ENCODE measurements at places on chromosomes 6 and 20.
A peak's percentile ranks its signal among the peaks of the same experiment; 100 is the strongest.

DNA sequence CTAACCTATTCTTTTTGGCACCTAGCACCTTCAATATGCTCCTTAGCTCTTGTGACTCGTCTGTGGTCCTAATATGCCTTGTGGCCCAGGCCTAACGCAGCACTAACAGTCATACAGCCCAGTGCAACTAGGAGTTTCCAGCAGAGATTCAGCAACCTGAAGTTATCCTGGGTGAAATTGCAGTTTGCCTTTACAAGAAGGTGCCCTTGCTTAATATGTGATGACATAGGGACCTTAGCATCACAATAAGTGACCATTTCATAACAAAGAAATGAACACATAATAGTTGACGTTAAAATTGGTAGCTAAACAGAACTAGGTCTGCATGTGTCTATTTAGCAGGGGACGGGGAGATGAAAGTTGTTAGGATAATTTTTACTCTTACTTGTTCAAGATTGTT, 10.1 kb downstream of the FIG4 start:
- no peak for DNase-seq

DNA sequence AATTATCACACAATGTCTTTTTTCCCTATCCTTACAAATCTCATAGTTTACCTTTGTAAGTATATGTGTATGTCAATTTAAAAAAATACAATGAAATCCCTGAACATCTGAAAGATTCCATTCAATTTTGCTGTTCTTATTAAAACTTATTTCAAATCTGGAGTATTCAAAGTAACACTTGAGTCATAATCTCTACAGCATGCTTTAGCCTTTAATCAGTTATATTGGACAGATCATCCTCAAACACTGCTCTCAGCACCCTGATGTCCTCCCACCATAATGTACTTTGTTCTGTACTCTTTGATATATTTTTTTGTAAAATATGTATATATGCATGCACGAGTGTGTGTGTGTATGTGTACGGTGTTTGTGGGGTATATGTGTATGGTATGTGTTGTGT, 83.0 kb upstream of the RPS6KA2 start:
- DNase-seq, result no peak

DNA sequence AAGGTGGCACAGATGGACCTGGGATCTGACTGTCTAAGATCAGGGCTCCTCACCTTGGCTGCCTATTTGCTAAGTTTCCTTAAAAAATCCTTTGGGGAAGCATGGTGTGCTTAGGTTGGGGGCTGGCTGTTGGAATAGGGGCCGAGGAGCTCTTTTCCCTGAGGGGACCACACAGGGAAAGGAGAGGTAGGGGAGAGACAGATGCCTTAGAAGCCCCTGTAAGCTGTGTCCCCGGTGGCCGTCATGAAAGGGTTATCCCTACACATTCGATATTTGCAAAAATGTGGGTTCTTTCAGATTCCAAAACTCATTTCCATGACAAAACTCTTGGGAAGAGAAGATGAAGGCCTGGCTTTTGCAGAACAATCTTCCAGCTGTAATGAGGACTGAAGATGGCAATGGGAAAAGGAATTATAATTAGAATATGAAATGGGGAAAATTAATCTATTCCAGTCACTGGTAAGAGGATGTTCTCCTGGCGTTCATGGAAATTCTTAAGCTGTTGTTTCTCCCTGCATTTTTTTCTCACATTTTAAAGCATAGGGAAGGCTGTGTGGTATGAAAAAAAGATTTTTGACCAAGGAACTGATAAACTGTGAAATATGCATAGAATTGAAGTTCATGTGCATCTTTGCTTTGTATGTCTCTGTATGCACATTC, 53.8 kb downstream of the TOX2 start:
- DNase-seq, result no peak

DNA sequence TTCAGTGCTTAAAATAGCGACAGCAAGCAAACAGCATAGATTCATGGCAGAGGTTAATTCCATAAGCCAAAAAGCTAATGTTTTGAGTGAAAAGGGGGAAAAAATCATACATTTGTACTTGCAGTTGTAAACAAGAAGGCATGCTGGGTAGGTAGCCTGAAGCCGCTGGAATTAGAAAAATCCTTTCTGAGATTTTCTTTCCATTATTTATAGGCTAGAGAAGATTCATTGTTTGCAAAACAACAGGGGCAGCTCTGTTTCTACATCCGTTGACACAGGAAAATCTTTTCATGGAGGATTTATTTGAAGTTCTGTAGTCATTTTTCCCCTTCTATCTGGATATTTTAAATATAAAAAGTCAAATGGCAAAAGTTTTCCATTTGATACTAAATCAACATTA, 843.9 kb downstream of the QKI start:
- DNase-seq, result no peak

GRCh38 chr20:60424267-60424902, 466.2 kb downstream of the CDH26 start:
- no peak for DNase-seq

- DNase-seq, result no peak
These were observed 313.8 kb downstream of the HDGFL1 start for GRCh38 chr6:22883061-22883717.

DNA sequence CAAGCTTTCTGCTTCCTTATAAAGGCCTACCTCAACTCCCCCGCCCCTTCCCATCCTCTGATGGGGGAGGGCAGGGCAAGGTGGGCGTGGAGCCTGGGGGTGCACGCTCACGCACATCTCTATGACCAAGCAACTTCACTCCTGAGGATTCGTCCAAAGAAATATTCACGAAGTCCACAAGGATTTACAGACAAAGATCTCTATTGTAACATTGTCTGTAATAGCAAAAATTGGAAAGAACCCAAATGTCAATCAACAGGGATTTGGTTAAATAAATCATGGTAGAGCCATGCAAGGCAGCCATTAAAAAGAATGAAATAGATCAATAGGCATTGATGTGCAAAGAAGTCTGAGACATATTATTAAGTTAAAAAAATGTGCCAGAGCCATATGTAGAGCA, 130.4 kb upstream of the AFDN start:
- DNase-seq, result no peak

DNA sequence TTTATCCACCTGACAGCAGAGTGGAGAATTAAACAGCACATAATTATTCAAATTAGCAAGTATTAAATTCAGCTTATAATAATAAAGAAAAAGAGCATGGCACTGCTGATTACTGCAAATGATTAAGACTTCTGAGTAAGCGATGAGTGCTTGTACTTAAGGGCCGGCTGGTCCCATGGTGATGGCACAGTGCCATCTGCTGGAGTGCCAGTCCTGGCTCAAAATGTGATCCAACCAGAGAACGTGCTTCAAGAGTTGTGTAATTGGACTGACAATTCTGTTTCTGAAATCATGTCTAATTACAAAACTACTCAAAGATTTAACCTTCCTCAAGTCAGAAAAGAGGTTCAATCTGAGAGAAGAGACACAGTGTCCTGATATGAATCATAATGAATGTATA, 181.6 kb upstream of the RGS17 start:
- DNase-seq, result peak; percentile 39

GRCh38 chr6:19999319-20000191, 162.4 kb downstream of the ID4 start:
- DNase-seq, result no peak

GRCh38 chr6:134026597-134026996, 25.8 kb downstream of the SLC2A12 start:
- DNase-seq, result no peak

DNA sequence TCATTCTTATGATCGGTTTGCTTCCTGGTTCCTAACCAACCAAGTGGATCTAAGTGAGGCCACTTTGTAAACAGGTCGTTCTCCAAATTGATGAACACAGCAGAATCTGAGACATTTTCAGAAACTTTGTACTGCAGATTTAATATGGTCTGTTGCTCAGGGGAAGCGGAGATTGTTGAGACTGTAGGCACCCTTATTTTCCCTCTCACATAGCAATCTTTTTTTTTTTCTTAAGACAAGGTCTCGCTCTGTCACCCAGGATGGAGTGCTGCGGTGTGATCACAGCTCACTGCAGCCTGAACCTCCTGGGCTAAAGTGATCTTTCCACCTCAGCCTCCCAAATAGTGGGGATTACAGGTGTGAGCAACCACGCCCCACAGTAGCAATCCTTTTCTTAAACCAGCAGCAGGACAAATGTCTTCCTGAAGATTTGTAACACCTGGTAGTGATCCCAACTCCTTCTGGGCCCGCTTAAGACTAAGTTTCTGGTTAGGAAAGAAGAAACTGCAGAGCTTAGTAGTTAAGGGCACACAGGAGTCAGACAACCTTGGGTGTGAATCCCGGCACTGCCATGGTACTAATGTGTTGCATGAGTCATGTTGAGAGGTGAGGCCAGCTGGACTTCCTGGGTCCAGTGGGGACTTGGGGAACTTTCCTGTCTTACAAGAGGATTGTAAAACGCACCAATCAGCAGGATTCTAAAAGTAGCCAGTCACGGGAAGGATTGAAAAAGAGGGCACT, 48.4 kb upstream of the EZR start:
- no peak for DNase-seq

- no peak for DNase-seq
These were observed 51.1 kb downstream of the RCAN2 start for GRCh38 chr6:46440141-46440540.

GRCh38 chr6:136014454-136015437, 163.2 kb downstream of the PDE7B start:
- no peak for DNase-seq

DNA sequence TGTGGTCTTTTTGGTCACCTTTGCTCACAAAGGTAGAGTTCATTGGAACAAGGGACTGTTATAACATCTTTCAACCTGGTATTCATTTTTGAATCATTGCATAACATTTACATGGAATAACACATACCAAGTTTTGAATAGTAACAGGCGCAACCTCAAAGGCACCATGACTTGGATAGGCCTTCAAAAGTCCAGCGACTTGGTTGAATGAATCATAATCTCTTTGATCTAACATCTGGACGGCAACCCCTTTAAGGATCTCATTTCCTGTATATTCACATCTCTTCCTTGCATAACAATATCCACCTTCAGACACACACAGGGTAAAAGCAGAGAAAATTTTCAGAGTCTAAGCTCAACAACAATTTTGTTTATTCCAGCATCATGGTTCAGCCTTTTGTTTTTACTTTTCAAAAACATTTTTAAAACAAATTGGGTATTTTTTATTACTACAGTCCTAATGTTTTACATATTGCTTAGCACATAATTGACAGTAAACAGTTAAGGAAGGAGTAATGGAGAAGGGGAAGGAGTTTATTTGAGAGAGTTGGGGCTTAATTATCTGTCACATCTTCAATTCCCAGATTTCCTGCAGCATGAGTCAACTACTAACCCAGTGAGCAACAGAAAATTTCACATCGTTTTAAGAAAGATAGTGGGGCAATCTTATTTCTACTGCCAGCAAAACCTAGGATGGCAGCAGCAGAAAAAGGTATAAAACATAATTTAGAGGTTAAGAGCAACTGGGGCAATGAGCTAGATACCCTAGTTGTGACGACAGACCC, 41.8 kb upstream of the F13A1 start:
- no peak for DNase-seq

- no peak for DNase-seq
These were observed 39.3 kb upstream of the DSN1 start for GRCh38 chr20:36812594-36813463.

DNA sequence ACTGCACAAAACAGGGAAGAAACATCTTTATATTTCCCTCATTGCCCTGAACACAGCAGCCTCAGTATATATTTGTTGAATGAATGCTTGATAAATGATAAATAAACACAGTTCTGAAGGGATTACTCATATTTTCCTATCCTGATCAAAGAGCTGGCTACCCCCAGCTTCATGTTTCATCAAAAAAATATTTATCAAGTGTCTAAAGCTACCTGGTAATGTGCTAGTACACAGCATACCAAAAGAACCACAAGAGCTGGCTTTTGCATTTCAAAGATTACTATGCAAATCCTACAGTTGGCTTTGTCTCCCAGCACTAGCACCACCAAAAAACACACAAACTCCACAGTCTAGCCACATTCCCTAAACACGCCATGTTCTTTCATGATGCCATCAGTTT, 130.0 kb downstream of the BTBD9 start:
- DNase-seq, result peak; percentile 47

GRCh38 chr20:47981222-47981621, 195.9 kb upstream of the SULF2 start:
- DNase-seq, result no peak

DNA sequence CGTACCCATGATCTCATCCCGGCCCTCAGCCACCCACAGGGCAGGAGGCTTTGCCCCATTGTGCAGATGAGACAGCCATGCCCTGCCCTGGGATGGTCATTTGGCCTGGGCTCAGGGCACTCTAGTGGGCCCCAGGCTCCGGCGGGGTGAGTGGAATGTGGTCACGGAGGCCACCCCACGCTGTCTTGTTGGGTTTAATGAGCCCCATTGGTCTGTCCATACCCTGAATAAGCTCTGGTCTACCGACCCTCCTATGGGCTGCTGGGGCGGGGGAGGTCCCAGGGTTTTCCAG, 50.6 kb downstream of the FGD2 start:
- DNase-seq, result peak; percentile 21

- DNase-seq, result no peak
These were observed 146.2 kb downstream of the COL21A1 start for GRCh38 chr6:56101141-56101553.

DNA sequence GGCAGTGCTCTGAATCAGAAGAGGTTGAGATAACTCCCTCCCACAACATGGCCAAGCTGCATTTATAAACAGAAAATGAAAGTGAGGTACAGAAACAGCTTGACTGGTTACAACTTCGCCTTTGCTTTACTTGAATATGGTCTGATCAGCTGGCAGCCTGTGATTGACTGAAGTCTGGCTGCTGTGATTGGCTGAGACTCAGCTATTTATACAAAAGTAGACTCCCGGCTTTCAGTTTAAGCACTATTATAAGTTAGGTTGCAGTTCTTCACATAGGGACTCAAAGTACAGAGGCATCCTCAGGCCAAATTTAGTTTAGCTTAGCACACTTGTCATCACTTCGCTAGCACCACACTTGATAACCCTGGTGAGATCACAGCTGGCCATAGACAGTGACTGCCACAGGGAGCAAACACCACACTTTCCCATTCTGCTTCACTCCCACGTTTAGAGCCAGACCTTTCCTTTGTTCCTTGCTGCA, 362.6 kb downstream of the EPM2A start:
- no peak for DNase-seq

DNA sequence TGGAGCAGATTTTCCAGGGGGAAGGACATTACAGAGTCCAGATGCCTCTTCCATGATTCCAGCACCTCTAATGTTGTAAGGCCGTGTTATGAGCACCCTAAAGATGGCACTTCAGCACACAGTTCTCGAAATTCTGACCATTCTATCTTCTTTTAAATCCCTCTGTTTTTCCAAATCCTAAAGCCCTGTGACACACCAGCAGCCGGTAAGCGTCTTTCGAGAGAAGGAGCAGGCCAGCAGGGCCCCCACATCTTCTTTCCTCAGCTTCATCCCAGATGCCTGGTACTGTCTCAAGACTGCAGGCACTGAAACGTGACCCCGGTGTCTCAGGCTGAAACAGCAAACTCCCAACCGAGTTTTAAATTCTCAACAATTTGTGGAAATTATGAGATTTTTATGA, 211.6 kb upstream of the FOXQ1 start:
- DNase-seq, result no peak

DNA sequence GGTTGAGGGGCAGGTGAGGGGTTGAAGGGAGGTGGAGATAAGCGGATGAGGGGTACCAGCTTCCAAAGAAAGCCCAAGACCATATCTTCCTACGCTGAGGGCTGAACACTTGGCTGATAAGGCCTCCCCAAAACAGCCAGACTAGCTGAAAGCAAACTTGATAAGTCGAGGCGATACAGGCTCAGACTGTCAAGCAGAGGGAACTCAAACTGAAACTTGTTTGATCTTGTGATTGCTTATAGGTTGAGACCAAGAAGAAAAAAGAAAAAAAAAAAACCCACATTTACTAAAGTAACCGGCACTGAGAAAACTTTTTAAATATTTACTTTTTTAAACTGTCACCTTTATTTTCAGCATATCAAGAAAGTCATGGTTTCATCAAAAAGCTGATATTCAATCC, 73.6 kb downstream of the TRERF1 start:
- DNase-seq, result no peak

Data from GM23338 (cell line).